Bone marrow (tissue), 2 donors: ENCODE measurements at places on chromosomes 11 and 22.

GRCh38 chr11:123357990-123358827 is 71.9 kb upstream of the GRAMD1B start:
- no peak for DNase-seq

- DNase-seq = no peak
These were observed 77.9 kb downstream of the THAP12 start for GRCh38 chr11:76302996-76303395.

DNA sequence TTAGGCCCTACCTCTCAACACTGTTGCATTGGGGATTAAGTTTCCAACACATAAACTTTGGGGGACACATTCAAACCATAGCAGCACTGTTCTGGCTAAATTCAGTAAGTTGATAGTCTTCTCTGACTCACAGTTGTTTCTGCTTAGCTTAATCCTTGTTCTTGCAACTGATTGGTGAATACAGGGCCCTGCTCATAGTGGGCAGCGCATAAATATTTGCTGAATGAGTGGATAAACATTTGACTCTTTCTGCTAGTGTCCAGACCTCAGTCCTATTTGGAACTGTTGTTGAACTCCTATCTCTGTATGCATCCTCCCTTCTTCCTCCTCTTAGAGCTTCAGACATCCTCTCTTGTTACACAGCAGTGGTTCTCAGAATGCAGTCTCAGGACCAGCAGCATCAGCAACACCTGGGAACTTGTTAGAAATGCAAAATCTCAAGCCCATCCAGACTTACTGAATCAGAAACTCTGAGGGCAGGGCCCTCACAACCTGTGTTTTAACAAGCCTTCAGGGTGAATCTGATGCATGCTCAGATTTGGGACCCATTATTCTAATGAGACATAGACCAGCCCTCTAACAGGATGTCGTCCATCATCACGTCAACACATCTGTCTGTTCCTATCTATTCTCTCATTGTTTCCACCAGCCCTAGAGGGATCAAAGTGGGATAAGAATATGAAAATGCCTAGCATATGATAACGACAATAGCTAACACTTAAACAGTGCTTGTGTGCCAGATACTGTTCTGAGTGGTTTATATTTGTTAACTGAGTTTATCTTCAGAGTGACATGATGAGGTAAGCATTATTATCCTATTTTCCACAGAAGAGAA is 22.3 kb downstream of the SPON1 start:
- no peak for DNase-seq

DNA sequence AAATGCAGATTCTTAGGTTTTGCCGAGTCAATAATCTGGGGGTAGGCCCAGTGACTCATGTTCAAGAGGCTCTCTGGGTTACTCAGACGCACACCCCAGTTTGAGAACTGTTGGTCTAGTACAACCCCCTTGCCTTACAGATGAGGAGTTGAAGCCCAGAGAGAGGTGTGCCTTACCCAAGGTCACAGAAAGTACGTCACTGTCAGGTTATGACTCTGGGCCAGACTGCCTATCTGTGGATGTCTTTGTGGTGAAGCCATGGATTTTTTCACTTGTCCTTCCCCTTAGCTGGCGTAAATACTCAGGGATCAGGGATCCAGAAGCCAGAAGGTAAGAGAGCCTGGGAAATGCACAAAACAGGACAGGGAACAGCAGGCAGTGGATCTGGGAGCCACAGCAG is 25.2 kb upstream of the NECTIN1 start:
- DNase-seq = no peak

DNA sequence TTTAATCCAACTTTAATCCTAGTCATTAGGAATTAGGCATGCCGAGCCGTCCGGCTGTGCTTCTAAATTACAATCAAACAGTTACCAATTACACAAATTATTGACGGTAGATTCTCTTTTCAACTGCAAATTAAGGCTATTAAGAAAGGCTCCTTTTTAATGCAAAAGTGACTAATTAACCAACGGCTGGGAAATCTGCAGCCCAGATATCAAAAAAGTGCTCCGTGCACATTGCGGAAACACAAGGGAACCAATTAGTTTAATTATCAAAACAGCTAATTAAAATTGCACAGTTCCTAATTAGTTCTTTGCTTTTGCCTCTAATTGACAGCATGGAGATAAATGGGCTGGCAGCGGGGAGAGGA is 19.4 kb upstream of the LMO1 start:
- no peak for DNase-seq

DNA sequence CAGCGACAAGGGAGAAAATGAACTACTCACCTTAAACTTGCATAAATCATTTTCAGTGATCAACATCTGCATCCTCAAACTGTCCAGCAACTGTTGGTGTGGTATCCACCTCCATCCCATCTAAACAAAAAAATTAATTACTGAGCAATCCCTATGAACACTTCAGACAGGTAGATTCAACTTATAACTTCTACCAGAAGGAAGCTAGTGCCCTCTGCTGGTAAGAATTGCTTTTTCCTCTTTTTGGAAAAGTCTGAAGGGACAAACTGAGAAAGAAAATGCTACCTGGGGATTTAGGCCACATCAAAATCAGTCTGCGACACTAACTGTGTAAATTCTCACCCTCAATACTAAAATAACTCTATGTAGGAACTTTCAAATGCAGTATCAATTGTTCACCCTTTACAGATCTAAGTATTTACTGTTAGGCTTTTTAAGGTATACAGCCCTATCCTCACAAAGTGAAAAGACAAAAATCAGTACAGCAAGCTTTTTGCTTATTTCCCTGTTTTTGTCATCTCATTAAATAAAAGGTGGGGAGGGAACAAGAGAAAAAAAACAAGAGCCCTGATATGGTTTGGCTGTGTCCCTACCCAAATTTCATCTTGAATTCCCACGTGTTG is 17.9 kb downstream of the CLNS1A start:
- DNase-seq = no peak

DNA sequence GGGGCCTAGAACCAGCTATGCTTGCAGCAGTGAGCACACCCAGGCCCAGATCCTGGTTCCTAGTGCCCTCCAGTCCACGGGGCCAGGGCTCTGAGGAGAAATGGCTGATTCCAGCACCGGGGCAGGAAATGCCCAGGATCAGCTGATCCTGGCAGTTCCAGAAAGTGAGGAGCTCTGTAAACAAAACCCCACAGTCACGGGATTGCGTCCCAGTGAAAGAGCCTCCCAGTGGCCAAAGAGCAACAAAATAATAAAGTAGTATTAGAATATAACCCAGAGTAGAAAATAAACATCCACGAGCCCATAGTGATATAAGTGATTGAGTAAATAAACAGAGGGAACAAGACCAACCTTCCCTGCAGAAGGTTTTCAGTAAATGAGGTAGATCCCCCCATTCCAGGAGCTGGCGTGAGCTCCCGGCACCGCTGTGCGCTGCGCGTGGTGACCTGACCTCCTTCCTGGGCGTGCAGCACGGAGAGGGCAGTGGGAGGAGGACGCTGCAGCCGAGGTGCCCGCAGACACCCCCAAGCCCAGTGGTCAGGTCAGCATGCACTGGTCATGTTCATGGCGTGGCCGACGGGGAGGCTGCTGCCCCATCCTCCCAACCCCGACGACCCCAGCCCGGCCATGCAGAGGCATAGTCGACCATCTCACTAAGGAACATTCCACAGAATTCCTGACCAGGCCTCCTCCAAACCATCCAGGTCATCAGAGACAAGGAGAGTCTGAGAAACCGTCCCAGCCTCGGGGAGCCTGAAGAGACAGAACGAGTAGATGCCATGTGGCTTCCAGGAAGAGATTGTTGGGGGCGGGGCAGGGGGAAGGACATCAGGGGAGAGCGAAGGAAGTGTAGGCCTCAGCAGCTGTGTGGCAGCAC is 19.8 kb downstream of the PTDSS2 start:
- no peak for DNase-seq

DNA sequence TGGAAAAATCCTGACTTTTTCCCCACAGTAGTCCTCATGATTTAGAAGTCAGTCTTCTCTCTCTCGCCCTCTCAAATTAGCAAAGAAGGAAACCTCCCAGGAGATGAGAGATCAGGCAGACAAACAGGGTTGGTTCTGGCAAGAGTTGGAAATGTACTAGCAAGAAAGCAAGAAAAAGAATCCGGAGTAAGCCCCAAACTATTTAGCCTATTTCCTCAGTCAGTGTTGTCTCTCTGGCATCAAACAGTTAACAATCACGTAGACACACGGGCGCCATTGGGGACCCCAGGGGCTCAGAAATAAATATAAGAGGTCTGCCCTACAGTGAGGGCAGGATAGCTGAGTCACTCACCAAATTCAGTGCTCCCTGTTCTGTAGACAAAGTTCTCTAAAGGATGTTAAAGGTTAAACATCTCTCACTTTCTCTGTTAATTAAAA is 4.7 kb downstream of the C11orf52 start:
- DNase-seq = no peak

DNA sequence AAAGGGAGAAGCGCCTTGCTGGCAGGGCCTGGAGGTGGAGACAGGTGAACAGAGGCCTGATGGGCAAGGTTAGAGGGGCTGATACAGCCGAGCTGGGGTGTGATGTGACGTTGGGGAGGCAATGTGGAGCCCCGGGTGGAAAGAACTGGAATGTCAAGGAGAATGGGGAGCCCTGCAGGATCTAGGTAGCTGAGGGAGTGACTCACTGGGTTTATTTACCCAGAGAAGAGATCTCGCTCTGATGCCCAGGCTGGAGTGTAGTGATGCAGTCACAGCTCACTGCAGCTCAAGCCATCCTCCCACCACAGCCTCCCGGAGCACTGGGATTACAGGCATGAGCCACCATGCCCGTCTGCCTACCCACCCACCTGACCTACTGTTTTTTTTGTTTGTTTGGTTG is 1.9 kb upstream of the CYB5R3 start:
- DNase-seq = no peak

DNA sequence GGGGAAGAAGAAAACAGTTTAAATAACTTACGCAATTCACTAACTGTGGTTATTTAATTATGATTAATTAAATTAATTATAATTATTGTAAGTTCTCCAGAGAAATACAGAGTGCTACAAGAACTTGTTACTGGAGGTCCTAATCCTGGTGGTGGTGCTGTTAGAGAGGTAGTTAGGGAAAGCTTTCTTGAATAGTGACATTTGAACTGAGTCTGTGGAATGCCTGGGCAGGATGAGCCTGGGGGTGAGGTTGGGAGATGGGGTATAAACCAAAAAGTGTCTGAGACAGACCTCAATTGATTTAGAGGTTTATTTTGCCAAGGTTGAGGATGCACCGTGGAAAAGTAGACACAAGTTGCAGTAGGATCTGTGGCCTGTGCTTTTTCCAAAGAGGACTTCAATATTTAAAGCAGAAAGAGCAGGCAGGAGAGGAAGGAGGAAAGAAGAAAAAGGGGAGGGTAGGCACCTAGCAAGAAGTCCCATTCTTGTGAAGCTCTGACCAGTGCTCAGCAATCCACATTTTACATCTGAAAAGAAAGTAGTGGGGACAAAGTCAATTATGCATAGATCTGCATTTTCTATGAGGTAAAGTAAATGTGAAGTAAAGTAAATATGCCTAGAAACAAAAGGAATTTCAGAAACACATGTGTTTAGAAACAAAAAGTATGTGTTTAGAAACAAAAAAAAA is 4.4 kb upstream of the ZNF202 start:
- DNase-seq = no peak

DNA sequence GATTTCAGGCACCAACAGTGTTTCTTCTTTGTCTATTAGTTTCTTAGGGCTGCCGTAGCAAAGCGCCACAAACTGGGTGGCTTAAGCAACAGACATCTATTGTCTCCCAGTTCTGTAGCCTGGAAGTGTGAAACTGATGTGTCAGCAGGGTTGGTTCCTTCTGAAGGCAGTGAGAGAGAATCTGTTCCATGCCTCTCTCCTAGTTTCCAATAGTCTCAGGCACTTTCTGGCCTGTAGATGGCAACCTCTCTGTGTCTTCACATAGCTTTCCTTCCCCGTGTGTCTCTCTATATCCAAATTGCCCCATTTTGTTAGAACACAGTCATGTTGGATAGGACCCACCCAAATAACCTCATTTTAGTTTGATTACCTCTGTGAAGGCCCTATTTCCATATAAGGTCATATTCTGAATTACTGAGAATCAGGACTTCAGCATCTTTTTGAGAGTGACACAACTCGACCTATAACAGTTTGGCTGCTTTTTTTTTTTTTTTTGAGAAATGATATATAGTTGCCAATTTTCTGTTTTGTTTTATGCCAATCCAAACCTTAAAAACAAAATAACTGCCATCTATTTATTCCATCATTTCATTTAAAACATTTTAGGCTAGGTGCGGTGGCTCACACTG is 108.2 kb downstream of the SLC36A4 start:
- DNase-seq = peak; percentile 11

GRCh38 chr11:116976941-116977570 is 121.2 kb downstream of the SIK3 start:
- DNase-seq = no peak

- no peak for DNase-seq
These were observed 16.2 kb downstream of the CBL start for GRCh38 chr11:119222308-119222707.

DNA sequence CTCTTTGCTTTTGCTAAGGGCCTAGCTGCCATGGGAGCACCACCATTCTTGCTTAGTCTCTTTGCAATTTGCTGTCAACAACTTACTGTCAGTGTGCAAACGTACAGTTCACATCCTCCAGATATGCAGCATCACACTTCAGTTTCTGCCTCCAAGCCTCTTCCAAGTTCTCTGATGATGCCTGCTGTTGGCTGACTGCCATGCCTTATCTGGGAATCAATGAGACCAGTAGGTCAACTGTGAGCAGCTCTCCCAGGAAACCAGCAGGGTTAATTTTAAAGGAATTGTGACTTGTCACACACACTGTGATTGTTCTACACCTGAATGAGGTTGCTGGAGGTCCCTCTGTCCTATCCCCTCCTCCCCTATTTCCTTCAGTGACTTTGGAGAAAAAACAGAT is 56.0 kb downstream of the COPB1 start:
- no peak for DNase-seq

GRCh38 chr22:37425800-37426705 is 1.2 kb downstream of the ELFN2 start:
- no peak for DNase-seq

DNA sequence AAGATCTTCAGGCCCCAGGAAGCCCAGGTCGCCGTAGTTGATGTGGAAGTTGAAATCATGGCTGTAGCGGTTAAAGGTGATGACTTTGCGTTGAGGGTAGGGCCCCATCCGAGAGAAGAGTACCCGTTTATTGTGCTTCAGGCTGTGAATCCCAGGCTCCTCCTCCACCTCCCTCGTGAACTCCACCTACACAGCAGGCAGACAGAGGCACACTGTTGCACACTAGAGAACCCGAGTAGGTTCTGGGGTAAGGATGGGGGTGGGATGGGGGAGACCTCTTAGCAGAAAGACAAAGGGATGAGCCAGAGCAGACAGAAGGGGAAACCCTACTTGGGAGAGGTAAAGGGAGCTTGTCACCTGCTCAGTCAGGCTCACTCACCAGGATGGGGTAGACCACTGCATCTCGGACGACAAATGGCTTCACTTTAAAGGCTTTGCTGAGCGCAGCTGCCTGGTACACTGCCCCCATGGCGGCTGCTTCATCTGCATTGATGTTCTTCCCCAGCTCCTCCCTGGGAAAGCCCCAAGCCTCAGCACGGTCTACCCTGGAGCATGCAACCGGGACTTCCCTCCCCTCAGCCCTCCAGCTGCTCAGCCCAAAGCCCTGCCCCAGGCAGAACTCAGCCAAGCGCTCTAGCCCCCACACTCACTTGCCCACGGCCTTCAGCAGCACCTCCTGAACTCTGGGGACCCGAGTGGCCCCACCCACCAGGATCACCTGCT is 5.4 kb downstream of the HYOU1 start:
- no peak for DNase-seq

- no peak for DNase-seq
These were observed 252.5 kb downstream of the DCDC1 start for GRCh38 chr11:31117038-31117437.
